DMS79 treated with DMSO at 0.1 percent for 48 hours (cell line): ENCODE measurements at places on chromosomes 16 and 17.

- peak; percentile 89 for DNase-seq
These were observed 51.8 kb upstream of the AKAP1 start for GRCh38 chr17:57033296-57033695.

GRCh38 chr16:85917012-85917411 lies 18.1 kb downstream of the IRF8 start:
- DNase-seq, result no peak

GRCh38 chr17:5929721-5930120 lies 140.5 kb upstream of the WSCD1 start:
- DNase-seq, result no peak

- DNase-seq, result no peak
These were observed 47.1 kb downstream of the VMP1 start for GRCh38 chr17:59754552-59754951.

DNA sequence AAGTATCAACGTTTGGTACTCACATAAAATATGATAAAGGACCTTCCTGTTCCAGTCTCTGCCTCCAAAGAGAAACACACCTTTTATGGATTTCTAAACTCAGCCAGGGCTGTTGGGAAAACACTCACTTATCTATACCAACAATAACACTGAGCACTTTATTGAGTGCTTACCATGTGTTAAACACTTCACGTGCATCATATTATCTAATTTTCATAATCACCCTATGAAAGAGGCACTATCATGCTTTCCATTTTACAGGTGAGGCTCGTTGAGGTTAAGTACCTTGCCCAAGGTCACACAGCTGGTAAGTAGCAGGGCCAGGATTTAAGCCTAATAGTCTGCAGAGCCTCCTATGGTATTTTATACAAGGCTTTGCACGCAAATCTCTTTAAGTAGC lies 251.5 kb upstream of the SOX9 start:
- no peak for DNase-seq
